CD8-positive, alpha-beta memory T cell (primary cell): ENCODE measurements at places on chromosomes 16 and 17.

- no peak for DNase-seq
Measured at GRCh38 chr17:43634591-43635125, 27.1 kb downstream of the MEOX1 start.

GRCh38 chr16:54110016-54110981, 176.3 kb downstream of the IRX3 start:
- DNase-seq = no peak

DNA sequence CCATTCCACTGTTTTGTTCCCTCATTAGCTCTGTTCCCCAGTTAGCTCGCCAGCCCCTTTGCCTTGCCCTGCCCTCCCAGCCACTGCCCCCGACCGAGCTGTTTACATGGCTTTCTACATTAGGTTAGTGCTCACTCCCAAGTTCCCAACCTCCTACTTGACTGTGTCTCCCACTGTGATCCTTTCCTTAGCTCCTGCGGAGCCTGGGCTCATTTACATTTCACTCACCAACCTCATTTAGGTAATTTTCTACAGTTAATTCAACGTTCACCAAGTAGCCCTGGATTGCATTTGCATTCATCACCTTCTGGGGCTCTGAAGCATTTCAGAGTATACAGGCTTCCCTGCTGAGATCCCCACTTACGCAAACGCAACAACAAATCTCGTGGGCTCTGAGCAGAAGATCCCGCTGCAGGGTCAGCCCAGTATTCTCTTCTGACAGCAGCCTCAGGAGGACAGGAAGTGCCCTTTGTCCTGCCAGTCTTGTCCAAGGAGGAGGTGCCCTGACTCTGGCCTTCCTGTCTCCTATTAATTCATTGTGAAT, 325.8 kb upstream of the CCL2 start:
- DNase-seq = no peak

GRCh38 chr16:82633964-82634600, 7.3 kb downstream of the CDH13 start:
- DNase-seq = no peak

- no peak for DNase-seq
Measured at GRCh38 chr17:18993905-18994526, 10.5 kb downstream of the FAM83G start.
